ENCODE measurements at places on chromosomes 13 and 19.

DNA sequence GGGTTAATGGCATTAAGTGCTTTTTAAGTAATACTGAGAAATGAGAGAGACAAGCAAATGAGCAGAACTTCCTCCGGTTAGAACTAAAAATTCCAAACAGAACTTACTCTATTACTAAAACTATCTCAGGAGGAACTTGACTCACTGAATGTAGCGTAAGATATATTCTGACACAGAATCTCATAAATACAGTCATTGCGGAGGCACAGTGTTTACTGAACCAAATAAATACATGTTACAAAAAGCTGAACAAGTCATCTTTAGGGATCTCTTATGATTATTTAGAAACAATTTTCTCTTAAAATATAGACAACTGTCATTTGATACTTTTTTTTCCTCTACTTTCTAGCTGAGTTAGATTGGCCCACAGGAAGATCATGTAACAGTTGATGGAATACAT lies 283.1 kb downstream of the KLF12 start:
- no peak for DNase-seq

GRCh38 chr19:23956051-23956450 lies 41.4 kb downstream of the ZNF726 start:
- DNase-seq, result no peak

GRCh38 chr13:53778937-53779336 lies 750.3 kb downstream of the OLFM4 start:
- DNase-seq, result peak; percentile 42

DNA sequence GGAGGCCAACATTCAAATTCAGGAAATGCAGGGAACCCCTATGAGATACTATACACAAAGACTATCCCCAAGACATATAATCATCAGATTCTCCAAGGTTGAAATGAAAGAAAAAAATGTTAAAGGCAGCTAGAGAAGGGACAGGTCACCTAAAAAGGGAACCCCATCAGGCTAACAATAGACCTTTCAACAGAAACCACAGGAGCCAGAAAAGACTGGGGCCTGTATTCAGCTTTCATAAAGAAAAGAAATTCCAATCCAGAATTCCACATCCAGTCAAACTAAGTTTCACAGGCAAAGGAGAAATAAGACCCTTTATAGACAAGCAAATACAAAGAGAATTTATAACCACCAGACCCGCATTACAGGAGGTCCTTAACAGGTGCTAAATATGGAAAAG lies 1703.6 kb upstream of the PRR20A start:
- no peak for DNase-seq

DNA sequence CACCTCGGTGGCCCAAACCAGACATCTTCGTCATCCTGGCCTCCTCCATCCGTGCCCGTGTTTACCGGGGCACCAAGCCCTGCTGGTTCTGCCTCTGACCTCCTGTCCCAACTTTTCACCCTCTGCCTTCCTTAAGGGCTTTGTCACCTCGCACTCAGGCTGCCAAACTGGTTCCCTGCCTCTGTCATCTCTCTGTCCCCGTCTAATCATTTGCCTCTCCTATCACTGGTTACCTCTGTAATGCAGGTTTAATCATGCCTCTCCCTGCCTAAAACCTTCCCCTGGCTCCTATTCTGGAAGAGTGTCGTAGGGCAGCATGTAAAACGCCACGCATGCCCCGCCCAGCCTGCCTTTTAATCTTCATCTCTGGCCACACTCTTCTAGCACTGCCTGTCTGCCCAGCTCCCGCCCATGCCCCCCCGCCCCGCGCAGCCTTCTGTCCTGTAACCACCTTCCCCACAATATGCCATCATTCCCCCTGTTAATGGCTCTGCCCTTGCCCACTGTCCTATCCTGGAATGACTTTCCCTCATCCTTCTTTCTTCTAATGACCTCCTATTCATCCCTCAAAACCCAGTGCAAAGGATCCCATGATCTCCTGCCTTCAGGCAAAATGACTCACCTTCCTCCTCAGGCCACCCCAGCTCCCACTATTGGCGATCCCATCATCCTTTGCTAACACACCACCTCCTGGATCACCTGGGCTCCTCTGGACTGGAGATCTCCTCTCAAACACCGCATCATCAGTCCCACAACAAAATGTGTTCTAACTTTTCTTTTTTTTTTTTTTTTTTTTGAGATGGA lies 66.7 kb downstream of the PEX11G start:
- DNase-seq, result no peak

DNA sequence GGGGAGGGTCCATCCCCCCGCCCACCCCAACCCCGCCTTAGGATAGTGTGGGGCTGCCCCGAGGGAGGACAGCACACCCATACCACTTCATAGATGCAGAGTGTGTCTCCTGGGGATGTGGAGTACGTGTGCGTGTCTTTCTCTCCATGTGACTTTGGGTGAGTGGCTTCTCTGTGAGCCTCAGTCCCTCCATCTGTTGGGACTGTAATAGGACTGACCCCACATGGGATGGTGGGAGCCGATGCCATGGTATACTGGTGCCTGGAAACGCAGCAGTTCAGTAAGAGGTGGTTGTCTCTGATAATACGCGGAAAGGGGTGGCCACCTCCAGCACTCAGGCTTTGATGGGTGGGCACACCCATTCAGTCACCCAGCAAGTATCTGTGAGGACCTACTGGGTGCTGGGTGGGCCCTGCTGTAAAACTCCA lies 816 bp upstream of the PRKD2 start:
- DNase-seq, result no peak

- no peak for DNase-seq
Measured at GRCh38 chr13:64928696-64929499, 2301.2 kb downstream of the PCDH9 start.

DNA sequence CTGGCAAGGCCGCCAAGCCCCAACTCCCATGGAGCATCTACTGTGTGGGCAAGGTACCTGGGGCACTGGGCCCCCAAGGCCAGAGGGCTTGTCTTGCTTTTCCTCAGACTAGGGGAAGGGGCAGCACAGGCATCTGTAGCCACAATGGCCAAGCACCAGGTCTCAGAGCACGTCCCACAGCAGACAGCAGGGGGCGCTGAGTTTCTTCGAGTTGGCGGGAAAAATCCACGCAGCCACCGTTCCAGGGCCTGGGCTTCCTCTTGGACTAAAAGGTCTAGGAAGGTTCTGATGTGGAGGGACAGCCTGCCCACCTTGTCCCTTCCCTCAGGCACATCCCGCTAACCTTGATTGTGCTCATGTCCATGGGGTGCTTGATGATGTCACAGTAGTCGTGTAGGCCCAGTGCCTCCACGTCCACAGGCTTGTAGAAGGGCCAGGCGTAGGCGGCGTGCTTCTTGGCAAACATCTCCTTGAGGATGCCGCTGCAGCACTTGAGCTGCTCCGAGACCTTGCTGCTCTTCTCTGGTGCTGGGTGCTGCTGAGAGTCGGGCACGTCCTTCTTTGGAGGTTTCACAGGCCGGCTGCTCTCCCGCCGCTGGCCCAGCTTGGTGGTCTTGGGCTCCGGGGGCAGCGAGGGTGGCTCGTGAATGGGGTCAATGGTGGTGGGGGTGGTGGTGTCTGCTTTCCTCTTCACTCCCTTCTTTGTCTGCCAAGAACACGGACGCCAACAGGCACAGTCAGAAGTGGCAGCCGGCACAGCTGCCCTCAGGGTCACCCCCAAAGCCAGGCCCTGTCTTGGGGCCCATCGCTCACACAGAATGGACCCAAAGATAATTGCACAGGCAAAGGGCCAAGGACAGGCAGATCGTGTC lies 32.0 kb upstream of the EPHX3 start:
- peak; percentile 16 for DNase-seq
